Stimulated activated CD4-positive, alpha-beta T cell treated with anti-CD3 and anti-CD28 coated beads, TNF-alpha, amount 100 ng/mL, for 24 hours (primary cell): ENCODE measurements at places on chromosomes 2 and 18.

- DNase-seq = no peak
Observed at GRCh38 chr18:9380621-9381395, 46.2 kb downstream of the TWSG1 start.

GRCh38 chr2:54704688-54705605 is 18.5 kb upstream of the EML6 start:
- no peak for DNase-seq

- no peak for DNase-seq
Observed at GRCh38 chr2:232937278-232937906, 67.3 kb downstream of the SNORC start.

- no peak for DNase-seq
Observed at GRCh38 chr2:236309669-236310029, 45.4 kb upstream of the ASB18 start.

- DNase-seq = no peak
Observed at GRCh38 chr2:72871060-72871459, 16.1 kb upstream of the SPR start.

GRCh38 chr2:37541516-37541915 is 129.9 kb downstream of the CDC42EP3 start:
- no peak for DNase-seq

DNA sequence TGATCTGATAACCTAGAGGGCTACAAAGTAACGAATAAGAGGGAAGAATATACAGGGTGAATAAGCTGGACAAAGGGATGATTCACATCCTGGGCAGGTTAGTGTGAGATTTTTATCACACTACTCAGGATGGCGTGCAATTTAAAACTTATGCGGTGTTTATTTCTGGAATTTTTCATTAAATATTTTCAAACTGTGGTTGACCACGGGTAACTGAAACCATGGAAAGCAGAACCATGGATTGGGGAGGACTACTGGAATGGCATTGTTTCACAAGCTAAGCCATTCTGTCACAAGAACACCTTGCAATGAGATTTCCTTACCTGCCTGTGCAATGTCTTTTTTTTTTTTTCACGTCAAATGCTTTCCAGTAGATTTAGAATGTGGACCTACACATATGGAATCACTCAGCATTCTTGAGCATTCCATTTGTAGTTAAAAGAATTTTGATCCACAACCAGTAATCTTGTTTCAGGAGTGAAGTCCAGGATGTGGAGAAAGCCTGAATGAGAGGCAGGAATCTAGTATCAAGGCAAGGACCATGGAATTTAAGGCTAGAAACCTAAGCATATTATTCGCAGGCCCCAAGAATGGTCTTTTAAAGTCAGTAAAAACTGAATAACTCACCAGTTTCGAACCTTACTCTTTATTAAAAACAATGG is 8.0 kb upstream of the CDK15 start:
- no peak for DNase-seq

- no peak for DNase-seq
Observed at GRCh38 chr2:105541189-105542050, 142.6 kb upstream of the FHL2 start.

- no peak for DNase-seq
Observed at GRCh38 chr2:151267537-151267936, 5.9 kb upstream of the RBM43 start.

DNA sequence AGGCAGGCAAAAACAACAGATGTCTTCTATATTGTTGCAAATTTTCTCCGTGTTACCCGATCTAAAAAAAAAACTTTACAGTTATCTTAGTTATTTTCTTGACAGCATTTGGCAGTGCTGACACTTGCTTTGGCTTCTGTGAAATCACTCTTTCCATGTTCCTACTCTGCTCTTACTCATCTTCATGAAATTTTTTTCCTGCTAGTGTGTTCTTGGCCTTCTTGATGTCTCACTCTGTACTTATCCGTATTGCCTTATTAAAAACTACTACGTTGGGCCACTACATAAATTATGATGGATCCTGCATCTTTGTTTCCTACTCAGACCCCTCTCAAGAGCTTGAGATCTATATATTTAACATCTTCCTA is 134.4 kb downstream of the IKZF2 start:
- DNase-seq = no peak

DNA sequence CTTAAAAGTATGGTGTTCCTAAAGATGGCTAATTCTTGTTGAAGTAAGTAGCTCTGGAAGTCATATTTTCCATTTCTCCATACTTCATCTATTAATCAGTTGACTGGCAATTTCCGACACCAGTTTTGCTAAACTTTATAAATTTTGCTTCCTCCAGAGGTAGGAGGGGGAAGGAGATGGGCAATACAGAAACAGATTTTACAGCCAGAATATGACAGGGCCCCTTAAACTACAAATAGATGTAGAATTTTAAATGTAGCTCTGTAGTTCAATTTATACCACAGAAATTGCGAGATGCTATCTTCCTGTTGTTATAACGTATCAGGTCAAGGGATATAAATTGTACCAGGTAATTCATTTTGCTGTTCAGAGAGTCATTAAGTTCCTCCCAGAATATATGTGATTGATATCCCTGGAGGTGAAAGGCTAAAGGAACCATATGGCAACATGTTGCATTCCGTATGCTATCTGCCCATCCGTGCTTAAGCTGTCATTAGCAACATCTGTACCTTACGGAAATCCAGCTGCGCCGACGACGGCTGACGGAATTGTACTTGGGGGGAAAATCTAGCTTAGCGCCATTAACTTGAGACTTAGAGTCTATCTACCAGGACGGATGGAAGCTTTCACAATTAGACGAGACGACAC is 8.4 kb upstream of the NR4A2 start:
- no peak for DNase-seq

- no peak for DNase-seq
Observed at GRCh38 chr2:36381993-36382392, 26.4 kb downstream of the CRIM1 start.

DNA sequence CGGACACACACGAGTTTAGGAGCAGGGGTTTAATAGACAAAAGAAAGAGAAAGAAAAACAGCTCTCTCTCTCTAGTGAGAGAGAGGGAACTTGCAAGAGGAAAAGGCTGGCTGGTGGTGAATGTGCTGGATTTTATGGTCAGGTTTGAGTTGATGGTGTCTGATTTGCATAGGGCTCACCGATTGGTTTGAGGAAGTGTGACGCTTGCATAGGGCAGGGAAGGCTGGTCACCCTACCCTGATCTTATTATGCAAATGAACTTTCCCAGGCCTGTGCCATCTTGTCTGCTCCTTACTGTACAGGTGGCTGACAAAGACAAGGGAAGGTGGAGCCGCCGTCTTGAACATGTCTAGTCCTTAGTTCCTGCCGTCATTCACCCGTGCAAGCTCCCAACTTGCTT is 408.9 kb downstream of the RIT2 start:
- DNase-seq = no peak

- DNase-seq = no peak
Observed at GRCh38 chr18:68604256-68604655, 110.7 kb downstream of the TMX3 start.

GRCh38 chr18:6004683-6005082 is 109.4 kb upstream of the TMEM200C start:
- DNase-seq = no peak

GRCh38 chr2:241150660-241151530 is 628 bp downstream of the PPP1R7 start:
- DNase-seq = no peak

GRCh38 chr2:226581661-226582060 is 218.0 kb downstream of the IRS1 start:
- no peak for DNase-seq

DNA sequence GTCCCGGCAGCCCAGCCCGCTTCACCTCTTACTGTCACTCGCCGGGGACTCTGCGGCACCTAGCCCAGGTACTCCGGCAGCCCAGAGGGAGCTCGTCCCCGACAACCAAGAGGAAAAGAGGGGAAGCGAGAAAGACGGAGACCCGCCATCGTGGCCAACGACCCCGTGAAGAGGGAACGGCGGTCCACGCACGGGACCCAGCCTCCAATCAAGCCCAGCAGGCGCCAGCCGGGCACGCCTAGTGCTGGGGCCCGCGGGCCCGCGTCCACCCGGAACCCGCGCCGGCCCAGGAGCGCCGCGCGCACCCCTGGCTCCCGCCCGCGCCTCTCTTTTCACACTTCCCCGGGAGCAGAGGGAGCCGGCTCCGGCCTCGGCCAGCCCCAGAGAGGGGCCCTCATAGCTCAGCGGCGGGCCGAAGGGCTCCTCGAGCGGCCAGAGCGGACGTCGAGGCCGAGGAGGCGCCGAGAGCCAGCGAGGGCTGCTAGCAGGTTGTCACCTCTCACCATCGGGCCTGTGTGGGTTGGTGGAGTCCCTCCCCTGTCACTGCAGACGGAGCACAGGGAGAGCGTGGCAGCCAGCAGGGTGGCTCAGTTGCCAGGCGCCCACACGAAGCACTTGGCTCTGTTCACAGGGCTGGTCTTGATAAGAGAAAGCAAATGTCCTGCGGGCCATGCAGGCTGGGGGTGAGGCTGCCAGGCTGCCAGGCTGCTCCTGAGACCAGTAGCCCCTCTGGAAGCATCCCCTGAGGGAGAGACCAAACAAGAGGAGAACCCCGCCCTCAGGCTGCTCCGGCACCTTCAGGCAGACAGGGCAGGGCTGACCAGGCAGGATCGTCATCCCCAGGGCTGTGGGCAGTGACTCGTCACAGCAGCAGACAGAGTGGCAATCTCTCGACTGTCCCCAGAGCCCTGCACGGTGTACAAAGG is 36.9 kb upstream of the KLF11 start:
- DNase-seq = no peak

- DNase-seq = no peak
Observed at GRCh38 chr2:30936977-30937376, 129.7 kb upstream of the CAPN13 start.

DNA sequence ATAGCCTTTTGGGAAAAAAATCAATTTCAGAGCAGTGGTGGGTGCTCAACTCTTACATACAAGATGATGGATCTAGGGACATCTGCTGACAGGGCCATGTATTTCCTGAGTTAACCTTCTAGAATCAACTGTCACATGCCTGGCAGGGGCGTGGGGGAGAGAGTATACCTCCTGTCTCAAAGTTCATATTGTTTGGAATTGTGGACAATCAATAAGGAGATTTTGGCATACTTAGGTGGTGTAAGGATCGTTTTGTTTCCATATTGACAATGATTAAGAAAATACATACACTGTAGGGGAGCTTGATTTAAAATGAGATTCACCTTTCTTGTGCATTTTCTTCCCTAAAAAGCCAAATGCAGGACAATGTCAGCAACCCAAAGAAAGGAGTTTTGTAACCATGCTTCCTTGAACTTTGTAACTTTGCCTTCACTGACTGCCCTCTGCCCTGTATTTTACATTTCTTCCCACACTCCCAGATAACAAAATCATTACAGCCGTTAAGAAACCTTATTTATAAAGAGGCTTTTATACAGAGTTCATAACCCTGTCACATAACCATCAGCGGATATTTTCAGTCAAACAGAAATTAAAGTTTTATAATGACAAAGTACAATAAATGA is 88.4 kb downstream of the MEP1B start:
- no peak for DNase-seq

DNA sequence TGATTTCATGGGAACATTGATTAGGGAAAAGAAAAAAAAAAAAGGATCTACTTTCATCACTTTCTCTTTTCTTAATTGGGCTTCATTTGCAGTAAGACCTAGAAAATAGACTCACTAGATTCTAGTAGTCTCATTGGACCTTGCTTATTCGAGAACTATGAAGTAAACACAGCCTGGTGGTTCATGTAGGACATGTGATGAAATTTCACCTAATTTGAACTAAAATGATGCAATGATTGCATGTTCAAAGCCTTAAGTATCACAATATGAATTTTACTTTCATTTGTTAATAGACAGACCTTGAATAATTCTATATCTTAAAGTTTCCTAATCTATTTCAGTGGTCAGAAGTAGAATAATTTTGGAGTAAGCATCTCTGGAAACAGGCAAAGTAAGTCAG is 688.9 kb upstream of the NRXN1 start:
- no peak for DNase-seq

DNA sequence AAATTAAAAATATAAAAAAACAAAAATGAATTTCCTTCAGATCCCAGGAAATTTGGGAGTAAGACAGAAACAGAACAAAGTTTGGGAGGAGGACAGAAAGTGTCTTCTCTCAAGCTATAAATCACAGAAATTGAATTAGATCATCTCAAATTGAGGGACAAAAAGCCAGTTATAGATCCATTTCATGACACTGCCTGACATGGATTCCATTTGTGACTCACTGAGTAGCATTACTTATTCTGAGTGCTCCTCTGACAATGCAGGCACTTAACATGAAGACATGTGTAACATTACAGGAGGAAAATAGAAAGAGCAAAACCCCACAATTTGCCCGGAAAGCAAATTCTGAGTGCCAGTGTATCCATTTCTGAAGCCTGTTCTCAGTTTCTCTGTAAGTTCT is 63.9 kb upstream of the CREB1 start:
- no peak for DNase-seq

GRCh38 chr2:65658881-65659280 is 226.5 kb upstream of the SPRED2 start:
- DNase-seq = no peak

DNA sequence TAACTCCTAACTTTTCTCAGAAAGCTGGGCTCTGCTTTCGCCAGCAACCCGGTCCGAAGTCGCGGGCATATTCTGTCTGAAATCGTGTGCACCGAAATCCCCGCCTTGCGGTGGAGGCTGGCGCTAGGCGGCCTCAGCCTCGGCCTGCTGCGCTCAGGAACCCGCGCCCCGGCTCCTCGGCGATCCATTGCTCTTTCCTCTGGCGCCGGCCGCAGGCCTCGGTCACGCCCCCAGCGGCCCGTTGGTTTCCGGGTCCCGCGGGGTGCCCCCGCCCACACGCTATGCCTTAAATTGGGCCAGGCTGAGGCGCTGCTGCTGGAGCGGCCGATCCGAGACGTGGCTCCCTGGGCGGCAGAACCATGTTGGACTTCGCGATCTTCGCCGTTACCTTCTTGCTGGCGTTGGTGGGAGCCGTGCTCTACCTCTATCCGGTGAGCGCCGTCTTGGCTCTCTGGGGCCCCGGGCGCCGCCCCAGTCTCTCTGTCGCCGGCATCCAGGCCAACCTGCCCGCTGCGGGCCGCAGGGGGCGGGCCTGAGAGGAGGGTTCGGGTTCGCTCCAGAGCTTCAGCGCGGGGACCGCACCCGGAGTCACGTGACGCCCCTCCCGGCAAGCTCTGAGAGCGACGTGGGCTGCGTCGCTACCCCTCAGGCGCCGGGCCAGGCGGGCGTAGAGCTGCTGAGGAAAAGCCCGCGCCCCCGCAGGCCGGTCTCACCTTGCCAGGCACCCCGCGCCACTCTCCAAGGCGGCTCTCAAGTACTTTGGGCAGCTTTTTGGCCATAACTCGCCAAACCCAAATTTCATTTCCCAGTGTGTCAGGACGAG is at the start of gene CYP20A1:
Gene CYP20A1, plus strand, starts transcription at position 315 of the 823 bp plus-strand sequence. Its CDS starts 45 bp downstream, at position 360.
- peak; percentile 95 for DNase-seq

DNA sequence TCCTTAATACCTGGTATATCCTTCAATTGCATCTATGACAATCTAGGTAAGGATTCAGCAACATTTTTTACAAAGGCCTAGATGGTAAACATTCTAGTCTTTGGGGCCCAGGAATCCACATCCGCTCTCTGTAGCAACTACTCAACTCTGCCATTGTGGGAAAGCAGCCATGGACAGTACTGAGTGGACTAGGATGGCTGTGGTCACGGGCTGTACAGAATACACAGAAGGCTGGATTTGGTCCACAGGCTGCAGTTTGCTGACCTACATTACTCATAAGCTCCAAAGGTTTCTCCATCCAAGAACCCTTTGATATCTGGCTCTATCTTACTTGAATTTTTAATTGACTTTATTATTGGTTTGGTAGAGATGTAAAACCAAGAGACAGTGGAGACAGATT is 418.3 kb upstream of the LRRTM1 start:
- no peak for DNase-seq
